Spinal cord (tissue), 10 donors: ENCODE measurements at places on chromosomes 6 and 20. TPM values are rescaled to one million over a fixed set of nuclear protein-coding genes. Genes with fewer than 3 reads are reported as not detected.

The RAB5IF gene
- 74.6 TPM for polyA plus RNA-seq

The LPA gene
- polyA plus RNA-seq, result 1.3 TPM

The CST2 gene
- not detected for polyA plus RNA-seq

The PTGIS gene
- polyA plus RNA-seq, result 13.8 TPM

The LIME1 gene
- polyA plus RNA-seq, result 24.5 TPM

The GNMT gene
- 2.6 TPM for polyA plus RNA-seq

The CRISP2 gene
- 2.5 TPM for polyA plus RNA-seq

The SMIM13 gene
- 90.8 TPM for polyA plus RNA-seq

The C6orf15 gene
- not detected for polyA plus RNA-seq

The SIGLEC1 gene
- polyA plus RNA-seq, result 0.71 TPM

The VPS52 gene
- polyA plus RNA-seq, result 87.3 TPM

The TOX2 gene
- 15.1 TPM for polyA plus RNA-seq

The SLC4A11 gene
- polyA plus RNA-seq, result 1.3 TPM

The DEFB112 gene
- not detected for polyA plus RNA-seq

The SSTR4 gene
- polyA plus RNA-seq, result 0.59 TPM

The PAK5 gene
- 17.8 TPM for polyA plus RNA-seq

The STMN3 gene
- polyA plus RNA-seq, result 493 TPM

The ZBTB22 gene
- polyA plus RNA-seq, result 25.3 TPM

The NQO2 gene
- 63.0 TPM for polyA plus RNA-seq

The RAET1L gene
- not detected for polyA plus RNA-seq

The RPS18 gene
- 1,607 TPM for polyA plus RNA-seq

The DDX43 gene
- polyA plus RNA-seq, result 0.99 TPM

The SASH1 gene
- 60.3 TPM for polyA plus RNA-seq

The LGSN gene
- polyA plus RNA-seq, result 0.06 TPM

The WFDC10B gene
- not detected for polyA plus RNA-seq

The SNAP25 gene
- 482 TPM for polyA plus RNA-seq

The RANBP9 gene
- polyA plus RNA-seq, result 53.1 TPM

The TREML2 gene
- polyA plus RNA-seq, result not detected
